ENCODE measurements at places on chromosomes 2 and 18.

- peak; percentile 90 for DNase-seq
Measured at GRCh38 chr2:196987649-196988364, 61.3 kb upstream of the PGAP1 start.

DNA sequence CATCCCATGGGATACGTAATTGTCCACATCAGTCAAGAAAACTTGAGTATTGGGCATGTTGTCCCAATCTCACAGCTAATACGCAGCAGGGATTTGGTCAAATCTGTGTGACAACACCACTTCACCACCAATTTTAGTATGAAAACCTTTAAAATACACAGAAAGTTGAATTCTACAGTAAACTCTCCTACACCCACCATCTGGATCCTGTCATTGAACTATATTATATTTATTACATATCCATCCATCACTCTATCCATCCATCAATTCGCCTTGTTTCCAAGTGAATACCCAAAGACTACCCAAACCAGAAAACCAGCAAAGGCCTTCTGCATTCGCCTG, 846 bp upstream of the FKBP7 start:
- no peak for DNase-seq

- no peak for DNase-seq
Measured at GRCh38 chr2:121555008-121555407, 24.3 kb downstream of the RNU4ATAC start.

GRCh38 chr2:69483024-69483423, 45.8 kb upstream of the NFU1 start:
- DNase-seq: no peak

GRCh38 chr2:134457353-134457752, 203.5 kb downstream of the MGAT5 start:
- no peak for DNase-seq

- no peak for DNase-seq
Measured at GRCh38 chr2:173456960-173457359, 102.3 kb downstream of the CDCA7 start.

- DNase-seq: no peak
Measured at GRCh38 chr18:47294801-47295200, 43.3 kb upstream of the SKOR2 start.

- DNase-seq: no peak
Measured at GRCh38 chr2:21561965-21562364, 438.2 kb downstream of the TDRD15 start.

DNA sequence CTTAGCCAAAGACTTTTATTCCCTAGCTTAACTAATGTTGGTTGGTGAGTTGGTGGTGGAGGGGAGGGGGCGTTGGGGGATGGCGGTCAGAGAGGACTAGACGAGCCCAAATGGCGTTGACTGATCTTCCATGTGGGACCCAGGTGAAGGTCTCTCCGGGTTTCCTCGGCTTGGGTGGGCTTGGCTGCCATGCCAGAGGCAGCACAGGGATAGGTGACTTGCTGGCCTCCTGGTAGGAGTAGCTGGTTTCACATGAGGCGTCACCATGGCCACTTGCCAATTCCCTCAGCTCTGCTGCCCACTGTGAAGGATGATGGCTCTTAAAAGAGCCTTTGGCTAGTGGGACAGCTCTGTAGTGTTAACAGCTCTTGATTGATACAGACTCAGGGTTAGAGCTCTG, 1337.0 kb upstream of the FAM98A start:
- no peak for DNase-seq

- DNase-seq: no peak
Measured at GRCh38 chr2:150339282-150339681, 148.2 kb downstream of the RND3 start.

DNA sequence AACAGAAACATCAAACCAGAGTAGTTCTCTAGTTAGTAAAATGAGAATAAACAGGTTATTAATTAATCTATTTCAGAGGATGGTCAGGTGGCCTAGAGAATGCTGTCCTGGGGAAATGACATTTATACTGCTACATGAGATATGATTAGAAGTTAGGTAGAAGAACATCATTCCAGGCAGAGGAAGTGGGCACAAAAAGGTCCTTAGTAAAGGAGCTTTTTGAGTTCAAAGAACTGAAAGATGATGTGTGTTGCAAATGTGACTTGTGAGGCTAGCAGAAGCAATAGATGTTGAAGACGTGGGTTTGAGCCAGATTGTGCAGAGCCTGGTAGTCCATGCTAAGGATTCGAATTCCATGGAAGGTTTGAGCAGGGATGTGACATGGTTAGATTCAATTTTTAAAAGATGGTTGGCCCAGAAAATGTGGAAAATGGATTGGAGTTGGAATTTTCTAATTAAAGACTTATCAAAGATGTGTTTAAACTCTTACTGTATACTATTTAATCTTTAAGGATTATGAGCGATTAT, 34.2 kb downstream of the RAB10 start:
- DNase-seq: no peak

DNA sequence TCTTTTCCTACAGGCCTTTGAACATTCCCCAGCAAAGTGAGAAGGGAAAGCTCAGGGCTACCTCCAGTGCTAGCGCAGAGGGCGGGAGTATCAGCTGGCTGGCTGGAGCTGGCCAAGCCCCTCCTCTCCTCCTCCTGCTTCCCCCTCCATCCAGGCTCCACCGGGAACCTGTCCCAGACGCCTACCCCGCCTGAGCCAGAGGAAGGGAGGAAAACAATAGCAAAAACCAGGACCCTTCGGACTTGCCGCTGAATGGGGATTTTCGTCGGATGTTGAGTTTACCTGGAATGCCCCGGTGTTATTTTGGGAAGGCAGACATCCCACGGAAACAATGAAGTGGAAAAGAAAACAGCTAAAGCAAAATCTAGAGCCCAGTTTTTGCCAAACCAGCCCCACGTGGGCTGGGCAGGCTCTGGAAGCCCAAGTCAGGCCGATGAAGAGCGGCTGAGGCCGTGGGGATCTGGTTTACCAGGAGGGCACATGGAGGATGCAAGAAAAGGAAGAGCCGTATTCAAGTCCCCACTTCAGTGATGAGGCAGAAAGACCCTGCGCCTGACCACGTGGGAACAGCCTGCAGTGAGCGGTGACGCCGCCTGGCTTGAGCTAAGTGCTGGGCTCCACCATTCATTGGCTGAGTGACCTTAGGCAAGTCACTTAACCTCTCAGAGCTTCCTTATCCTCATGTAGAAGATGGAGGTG, 100.4 kb upstream of the LCLAT1 start:
- DNase-seq: no peak

- no peak for DNase-seq
Measured at GRCh38 chr2:233408366-233409285, 54.3 kb downstream of the DGKD start.

- no peak for DNase-seq
Measured at GRCh38 chr2:30701782-30702181, 105.5 kb downstream of the CAPN13 start.

DNA sequence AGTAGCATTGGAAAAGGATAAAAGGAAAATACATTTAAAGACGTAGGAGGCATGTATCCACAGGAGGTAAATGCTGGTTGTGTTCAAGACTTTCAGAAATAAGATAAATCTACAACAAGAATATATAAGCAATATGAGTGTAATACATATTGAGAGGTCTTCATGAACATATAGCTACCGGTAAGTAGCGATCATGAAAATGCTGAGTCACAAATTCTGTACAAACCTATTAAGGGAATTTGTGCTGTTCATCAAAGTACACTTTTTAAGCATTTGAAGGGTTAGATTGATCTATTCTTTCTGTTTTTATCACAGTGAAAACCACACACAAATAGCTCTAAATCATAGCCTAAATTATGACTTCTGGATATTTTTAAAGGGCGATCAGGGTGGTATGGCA, 173.1 kb upstream of the NYAP2 start:
- DNase-seq: no peak

DNA sequence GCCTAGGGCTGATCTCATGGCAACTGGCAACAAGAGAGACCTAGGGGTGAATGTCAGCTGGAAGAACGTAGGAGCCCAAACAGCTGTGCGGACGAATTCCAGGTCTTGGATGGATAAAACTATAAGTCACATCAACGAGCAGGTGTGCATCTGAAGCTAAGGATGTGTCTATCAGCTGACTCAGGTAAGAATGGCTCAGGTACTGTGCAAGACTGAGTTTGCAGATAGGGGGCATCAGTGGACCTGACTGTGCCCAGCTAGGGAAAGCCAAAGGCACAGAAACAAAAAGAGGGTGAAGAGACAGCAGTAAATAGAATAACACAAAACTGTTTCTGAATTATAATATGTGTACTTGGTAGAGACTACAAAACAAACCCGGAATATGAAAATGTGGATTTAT, 357.3 kb downstream of the ZEB2 start:
- DNase-seq: no peak

DNA sequence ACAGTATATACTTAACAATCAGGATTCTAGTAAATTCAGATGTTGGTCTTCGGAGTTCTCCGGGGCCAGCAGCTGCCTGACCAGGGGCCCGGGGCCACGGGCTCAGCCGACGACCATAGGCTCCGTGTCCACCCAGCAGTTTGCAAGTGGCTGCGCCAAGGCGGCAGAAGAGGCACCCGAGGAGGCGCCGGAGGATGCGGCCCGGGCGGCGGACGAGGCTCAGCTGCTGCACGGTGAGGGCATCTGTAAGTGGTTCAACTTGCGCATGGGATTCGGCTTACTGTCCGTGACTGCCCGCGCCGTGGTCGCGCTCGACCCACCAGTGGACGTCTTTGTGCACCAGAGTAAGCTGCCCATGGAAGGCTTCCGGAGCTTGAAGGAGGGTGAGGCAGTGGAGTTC, 136.3 kb downstream of the NUP35 start:
- no peak for DNase-seq

- no peak for DNase-seq
Measured at GRCh38 chr2:162125138-162125537, 26.9 kb downstream of the GCG start.

- no peak for DNase-seq
Measured at GRCh38 chr18:12458771-12459170, 51.0 kb downstream of the PRELID3A start.

GRCh38 chr2:150653351-150653750, 165.9 kb upstream of the RND3 start:
- DNase-seq: no peak

GRCh38 chr2:197786010-197786877, 1.1 kb upstream of the BOLL start:
- no peak for DNase-seq

- DNase-seq: no peak
Measured at GRCh38 chr2:72149556-72150156, 2.0 kb upstream of the CYP26B1 start.

DNA sequence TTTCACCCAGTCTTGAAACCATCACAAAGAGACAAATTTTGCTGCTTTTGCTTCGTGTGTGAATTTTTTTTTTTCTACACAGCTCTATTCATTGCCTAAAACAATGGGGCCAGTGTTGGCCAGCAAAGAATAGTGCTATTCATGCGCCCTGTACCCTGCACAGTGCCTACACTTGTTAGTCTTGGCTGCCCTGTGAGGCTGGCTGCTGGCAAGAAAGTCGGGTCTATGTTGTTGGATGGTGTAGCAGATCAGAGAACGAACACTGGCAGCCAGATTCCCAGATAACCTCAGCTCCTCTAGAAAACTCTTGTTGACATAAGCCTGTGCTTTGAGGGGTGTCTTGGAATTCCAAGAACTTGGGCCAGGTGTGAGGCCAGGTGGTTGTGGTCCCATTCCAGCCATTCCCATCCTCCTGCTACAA, 455.7 kb upstream of the TCF4 start:
- no peak for DNase-seq

DNA sequence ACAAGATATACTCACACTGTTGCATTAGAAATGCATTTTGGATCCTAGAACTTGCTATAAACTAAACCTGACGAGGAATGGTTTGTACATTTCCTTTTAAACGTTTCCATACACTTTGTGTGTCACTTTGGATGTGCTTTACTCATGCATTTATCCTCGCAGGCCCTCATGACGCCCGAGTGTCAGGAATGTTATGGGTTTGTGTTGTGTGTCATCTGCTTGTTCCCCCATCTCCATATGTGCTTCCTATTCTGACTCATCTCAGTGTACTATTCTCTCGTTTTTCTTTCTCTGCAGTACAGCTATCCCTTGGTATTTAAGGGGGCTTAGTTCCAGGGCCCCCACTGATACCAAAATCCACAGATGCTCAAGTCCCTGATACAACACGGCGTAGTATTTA, 121.5 kb upstream of the RASGRP3 start:
- DNase-seq: peak; percentile 69

GRCh38 chr2:45648636-45649035, 2.8 kb upstream of the PRKCE start:
- DNase-seq: no peak

- no peak for DNase-seq
Measured at GRCh38 chr18:26468931-26469340, 79.4 kb downstream of the KCTD1 start.

DNA sequence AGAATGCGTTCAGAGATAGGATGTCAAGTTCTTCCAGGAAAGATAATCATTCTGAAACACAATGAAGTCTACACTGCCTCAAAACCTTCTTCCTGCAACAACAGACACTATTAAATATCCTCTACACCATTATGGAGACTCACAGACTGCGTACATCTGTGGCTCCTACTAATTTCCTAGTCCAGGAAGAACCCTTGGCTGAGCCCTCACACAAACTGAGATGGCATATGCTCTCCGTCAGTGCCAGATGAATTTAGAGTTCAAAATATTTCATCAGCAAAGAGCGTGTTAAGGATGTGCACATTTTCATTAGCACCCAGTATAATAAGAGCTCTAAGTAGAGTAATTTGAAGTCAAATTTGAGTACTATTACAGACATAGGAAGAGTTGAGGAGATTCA, 117.2 kb downstream of the TCF4 start:
- DNase-seq: no peak

GRCh38 chr2:201320701-201321100, 36.4 kb downstream of the FLACC1 start:
- DNase-seq: no peak
